ENCODE measurements at places on chromosomes 7 and 10. TPM values are rescaled to one million over a fixed set of nuclear protein-coding genes. Genes with fewer than 3 reads are reported as not detected.

The PSAP gene
- total RNA-seq = 1,163 TPM

The CC2D2B gene
- 4.2 TPM for total RNA-seq

The TDRD1 gene
- 1.9 TPM for total RNA-seq

The INA gene
- 55.2 TPM for total RNA-seq

The HOXA2 gene
- 4.4 TPM for total RNA-seq

The ATP6V0A4 gene
- 1.3 TPM for total RNA-seq

The DYNC1I1 gene
- 66.8 TPM for total RNA-seq

The FANK1 gene
- total RNA-seq = 3.7 TPM

The ZKSCAN1 gene
- 97.3 TPM for total RNA-seq

The ACTL6B gene
- 35.2 TPM for total RNA-seq

GRCh38 chr7:68547181-68547580, 1051.1 kb upstream of the AUTS2 start:
- no peak for DNase-seq

DNA sequence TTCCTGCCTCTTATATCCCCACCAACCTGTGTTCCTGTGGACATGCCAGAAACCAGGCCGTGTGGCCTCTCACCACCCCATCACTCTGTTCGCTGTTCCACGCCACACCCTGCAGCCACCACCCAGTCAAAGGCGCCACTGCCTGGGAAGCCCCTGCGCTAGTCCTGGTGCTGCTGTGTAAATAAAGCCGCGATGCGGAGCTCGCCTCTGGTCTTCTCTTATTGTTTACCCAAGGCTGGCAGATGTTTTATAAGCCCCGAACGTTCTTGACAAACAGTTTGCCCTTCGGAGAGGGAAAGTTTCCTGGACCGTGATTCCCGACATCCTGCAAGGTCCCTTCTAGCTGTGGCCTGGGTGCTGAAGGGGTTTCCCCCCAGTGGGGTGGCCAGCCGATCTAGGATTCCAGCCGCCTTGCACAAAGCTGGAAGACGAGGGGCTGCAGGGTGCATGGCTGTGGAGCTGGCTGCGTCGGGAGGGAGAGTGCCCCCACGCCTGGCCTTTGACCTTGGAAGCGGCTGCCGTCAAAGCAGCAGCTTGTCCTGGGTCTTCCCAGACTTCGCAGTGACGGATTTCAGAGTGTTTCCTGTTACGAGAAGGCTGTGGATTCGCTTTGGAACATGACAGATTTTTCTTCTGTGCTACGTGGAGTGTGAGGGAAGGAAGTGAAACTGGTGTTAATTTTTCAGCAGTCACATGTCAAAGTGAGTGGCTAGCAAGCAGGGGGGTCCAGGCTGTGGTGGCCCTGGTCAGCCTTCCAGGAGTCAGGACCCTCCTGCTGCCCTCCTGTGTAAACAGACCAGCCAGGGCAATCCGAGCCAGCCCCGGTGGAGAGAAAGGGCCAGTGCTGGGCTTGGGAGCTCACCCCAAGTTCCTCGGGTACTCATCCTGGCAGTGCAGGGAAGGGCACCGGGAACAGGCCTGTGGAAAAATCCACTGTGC, 61.6 kb downstream of the LHPP start:
- DNase-seq = no peak

DNA sequence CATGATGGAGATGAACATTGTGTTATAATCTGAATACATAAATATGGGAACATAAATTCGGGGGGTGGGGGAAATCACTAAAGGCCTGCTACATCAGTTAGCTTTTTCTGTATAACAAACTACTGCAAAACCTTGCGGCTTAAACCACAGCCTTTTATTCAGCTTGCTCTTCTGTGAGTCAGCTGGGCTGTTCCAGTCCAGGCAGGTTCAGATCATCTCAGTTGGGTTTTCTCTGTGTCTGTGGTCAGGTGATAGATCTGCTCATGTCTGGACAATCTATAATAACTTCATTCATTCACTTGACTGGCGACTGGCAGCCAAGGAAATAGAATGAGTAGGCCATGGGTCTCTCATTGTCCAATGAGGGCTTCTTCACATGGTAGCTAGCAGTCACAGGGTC, 23.5 kb downstream of the HTR7 start:
- no peak for DNase-seq

DNA sequence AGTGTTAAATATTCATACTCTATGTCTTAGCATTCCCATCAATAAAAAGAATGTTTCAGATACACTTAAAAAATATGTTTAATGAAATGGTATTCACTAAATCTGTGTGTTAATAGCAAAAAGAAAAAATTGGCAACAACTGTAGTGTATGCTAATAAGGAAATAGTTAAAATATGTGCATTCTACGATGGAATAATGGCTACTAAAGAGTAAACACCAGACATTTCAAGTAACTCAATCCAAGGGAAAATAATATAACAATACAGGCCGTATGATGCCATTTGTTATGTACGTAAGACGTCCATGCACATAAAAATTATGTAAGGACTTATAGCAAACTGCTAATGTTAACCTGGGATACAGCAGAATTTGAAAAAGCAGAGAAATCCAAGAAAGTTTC, 46.6 kb downstream of the MAD1L1 start:
- DNase-seq = no peak

DNA sequence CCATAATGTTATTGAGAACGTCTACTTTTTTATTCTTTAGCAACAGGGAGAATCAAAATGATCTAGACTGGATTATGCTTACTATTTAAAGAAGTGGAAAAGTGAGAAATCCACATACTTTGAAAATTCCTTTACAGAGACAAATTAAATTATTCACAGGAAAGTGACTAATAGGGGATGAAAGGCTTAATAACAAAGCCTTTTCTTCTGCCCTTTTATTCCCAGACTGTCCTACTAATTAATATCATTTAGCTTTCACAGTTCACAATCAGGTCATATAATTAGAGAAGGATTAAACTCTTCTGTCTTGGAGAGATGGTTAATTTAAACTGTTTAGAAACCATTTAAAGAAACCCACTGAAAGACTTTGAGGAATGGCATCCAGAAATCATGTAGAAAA, 58.8 kb downstream of the ARL4A start:
- no peak for DNase-seq

- no peak for DNase-seq
Observed at GRCh38 chr7:17600340-17600752, 301.9 kb downstream of the AHR start.

GRCh38 chr10:4845766-4846165, 19.8 kb downstream of the AKR1E2 start:
- no peak for DNase-seq

GRCh38 chr10:112141292-112141691, 42.3 kb downstream of the GPAM start:
- no peak for DNase-seq

GRCh38 chr7:45086331-45087065, 2.3 kb downstream of the NACAD start:
- no peak for DNase-seq
